ENCODE measurements at places on chromosomes 3 and 15. TPM values are rescaled to one million over a fixed set of nuclear protein-coding genes. Genes with fewer than 3 reads are reported as not detected.

CCR8 gene
- not detected for total RNA-seq

- DNase-seq = no peak
Measured at GRCh38 chr3:124510290-124510689, 220.0 kb upstream of the UMPS start.

- no peak for DNase-seq
Measured at GRCh38 chr15:77295446-77295845, 124.5 kb downstream of the PEAK1 start.

DNA sequence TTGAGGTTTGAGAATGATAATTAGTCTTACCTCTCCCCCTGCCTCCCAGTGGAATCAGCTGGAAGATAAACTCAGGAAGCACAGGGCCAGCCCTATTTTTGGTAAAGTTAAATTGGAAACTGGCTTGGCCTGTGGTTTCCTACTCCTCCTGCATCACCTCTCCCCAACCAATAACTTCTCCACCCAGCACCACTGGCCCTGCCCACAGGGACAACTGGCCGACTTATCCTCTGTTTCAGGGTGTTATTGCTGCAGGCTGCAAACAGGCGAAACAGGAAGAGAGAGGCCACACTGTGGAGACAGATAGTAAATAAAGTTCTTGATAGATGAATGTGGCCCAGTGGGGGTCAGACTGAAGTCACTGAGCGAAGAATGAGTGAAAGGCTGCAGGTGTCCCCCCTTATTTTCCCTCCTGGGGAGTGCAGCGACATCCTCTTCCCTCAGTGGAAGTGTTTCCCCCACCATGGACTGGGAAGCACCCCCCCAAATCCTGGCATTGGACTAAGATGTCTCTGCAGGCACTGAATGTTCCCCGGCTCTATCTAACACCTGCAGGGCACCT, 47.1 kb downstream of the PDIA5 start:
- DNase-seq = no peak

CFAP91 gene
- total RNA-seq = 12.9 TPM

DNA sequence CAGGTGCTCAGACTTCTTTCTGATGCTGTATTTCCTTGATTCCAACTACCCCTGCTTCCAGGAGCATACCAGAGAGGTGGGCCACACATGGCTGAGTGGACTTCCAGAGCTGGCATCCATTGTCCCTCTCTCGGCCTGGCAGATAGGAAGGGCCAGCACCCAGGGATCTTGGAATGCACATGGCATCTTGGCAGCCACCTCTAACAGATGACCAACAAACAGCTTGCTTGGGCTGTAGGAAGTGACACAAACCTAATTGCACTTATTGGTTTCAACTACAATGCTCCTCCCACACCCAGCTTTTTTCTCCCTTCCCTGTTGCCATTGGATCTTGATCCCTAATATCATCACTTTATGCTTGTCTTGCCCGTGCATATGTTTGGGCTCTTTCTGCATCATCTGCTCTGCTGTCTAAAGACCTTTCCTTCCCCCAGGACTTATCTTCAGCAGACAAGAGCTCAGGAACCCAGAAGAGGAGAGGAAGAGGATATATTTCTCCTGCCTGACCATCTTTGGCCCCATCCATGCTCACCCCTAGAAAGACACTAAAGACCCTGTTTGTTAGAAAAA, 294.6 kb downstream of the NTRK3 start:
- no peak for DNase-seq

GRCh38 chr3:111870620-111871019, 11.6 kb downstream of the PHLDB2 start:
- no peak for DNase-seq

DNA sequence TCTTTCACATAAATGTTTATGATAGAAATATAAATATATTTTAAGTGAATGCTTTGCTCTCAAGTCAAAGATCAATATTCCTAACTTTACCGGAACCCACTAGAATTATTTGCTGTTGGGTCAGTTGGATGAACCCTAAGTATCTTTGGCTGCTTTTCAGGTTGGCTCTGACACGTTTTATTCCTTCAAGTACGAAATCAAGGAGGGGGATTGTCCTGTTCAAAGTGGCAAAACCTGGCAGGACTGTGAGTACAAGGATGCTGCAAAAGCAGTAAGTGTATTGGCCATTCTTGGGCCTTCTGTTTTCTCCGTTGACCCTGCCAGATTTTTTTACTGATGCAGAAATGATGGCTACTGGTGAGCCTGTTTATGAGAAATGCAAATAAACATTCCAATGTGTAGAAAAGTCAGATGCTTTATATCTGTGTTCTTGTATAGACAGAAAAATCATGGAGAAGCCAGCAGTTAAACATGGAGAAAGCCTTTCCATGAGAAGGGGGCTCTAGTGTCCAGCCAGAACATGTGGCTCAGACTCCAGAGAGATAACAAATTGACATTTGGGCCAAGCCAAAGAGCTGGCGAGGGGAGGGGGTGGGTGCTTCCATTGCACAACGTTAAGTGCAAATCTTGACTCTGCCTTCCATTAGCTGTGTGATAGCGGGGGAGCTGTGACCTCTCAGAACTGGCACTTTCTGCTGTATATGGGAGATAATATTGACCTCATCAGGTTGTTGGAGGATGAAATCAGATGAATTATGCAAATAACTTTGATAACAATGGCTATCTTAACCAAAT, 3.0 kb downstream of the KNG1 start:
- no peak for DNase-seq

CSPG5 gene
- 0.09 TPM for total RNA-seq

- no peak for DNase-seq
Measured at GRCh38 chr3:51977446-51978142, 2.7 kb downstream of the ABHD14A start.

ROBO2 gene
- not detected for total RNA-seq

- DNase-seq = no peak
Measured at GRCh38 chr3:182508919-182509711, 284.2 kb upstream of the ATP11B start.

GRCh38 chr3:133575086-133575485, 1.6 kb downstream of the CDV3 start:
- no peak for DNase-seq

GRCh38 chr3:129686941-129687340, 80.5 kb upstream of the PLXND1 start:
- no peak for DNase-seq

- no peak for DNase-seq
Measured at GRCh38 chr3:101796077-101796680, 17.2 kb downstream of the NXPE3 start.

GRCh38 chr3:72894976-72895552, 7.2 kb downstream of the GXYLT2 start:
- no peak for DNase-seq

GRCh38 chr3:30493911-30494311, 112.5 kb upstream of the TGFBR2 start:
- DNase-seq = no peak

- DNase-seq = no peak
Measured at GRCh38 chr3:161744366-161744765, 247.8 kb downstream of the OTOL1 start.

EEF1AKMT4 gene
- 2.9 TPM for total RNA-seq

All from activated B cell treated with CpG ODN at 0.5 μM for 24 hours (primary cell).